ENCODE measurements at places on chromosomes 7 and 10. TPM values are rescaled to one million over a fixed set of nuclear protein-coding genes. Genes with fewer than 3 reads are reported as not detected.

Gene TMEM270
- total RNA-seq: not detected

Gene GTPBP10
- 12.0 TPM for total RNA-seq

Gene TAS2R4
- 0.42 TPM for total RNA-seq

Gene ZNF804B
- total RNA-seq: not detected

Gene LIPK
- 1.4 TPM for total RNA-seq

Gene MACROH2A2
- 44.4 TPM for total RNA-seq

Gene AKR1C3
- total RNA-seq: 36.9 TPM

Gene COL17A1
- 507 TPM for total RNA-seq

Gene WNT2
- total RNA-seq: not detected

Gene PUS7
- total RNA-seq: 19.9 TPM

Gene GIMAP2
- total RNA-seq: not detected

Gene PLCE1
- 1.6 TPM for total RNA-seq

Gene ENO4
- not detected for total RNA-seq

Gene CASTOR2
- 6.3 TPM for total RNA-seq

Gene ZNF467
- total RNA-seq: 4.6 TPM

Gene SPDYE2B
- total RNA-seq: not detected

Gene GATA3
- 0.09 TPM for total RNA-seq

Gene AKR1D1
- total RNA-seq: not detected

Gene SLC26A5
- total RNA-seq: not detected

Gene SLC39A12
- total RNA-seq: not detected

Gene FBXL13
- total RNA-seq: 0.21 TPM

Gene MCM10
- 12.6 TPM for total RNA-seq

Gene MYH16
- 1.2 TPM for total RNA-seq

Gene KNDC1
- total RNA-seq: not detected

Gene ZNF488
- 2.3 TPM for total RNA-seq

Gene GSTO2
- total RNA-seq: 37.8 TPM

Gene BLNK
- total RNA-seq: 14.8 TPM

Gene CEP55
- 36.9 TPM for total RNA-seq

Gene SORBS1
- total RNA-seq: 0.07 TPM

Gene CDH23
- total RNA-seq: 0.35 TPM

Gene RNF32
- total RNA-seq: 2.3 TPM

Gene TET1
- total RNA-seq: 0.85 TPM

Gene MYOF
- total RNA-seq: 231 TPM

Gene LIPF
- total RNA-seq: not detected

Gene GPR37
- total RNA-seq: 1.6 TPM

Gene LIPM
- not detected for total RNA-seq

Gene ASB10
- total RNA-seq: not detected

Gene LIPN
- 0.93 TPM for total RNA-seq

Gene ADIRF
- total RNA-seq: 47.0 TPM

Gene EPHA1
- total RNA-seq: 87.5 TPM

Measured in airway epithelial cell (primary cell).